Inflammatory macrophage (primary cell): ENCODE measurements at places on chromosomes 16 and 17.

GRCh38 chr16:26950636-26951035 is 116.1 kb upstream of the C16orf82 start:
- DNase-seq: no peak

GRCh38 chr16:23679986-23680336 is 1.3 kb downstream of the PLK1 start:
- DNase-seq: no peak

GRCh38 chr16:31105677-31106213 is 2.4 kb upstream of the BCKDK start:
- DNase-seq: peak; percentile 82

DNA sequence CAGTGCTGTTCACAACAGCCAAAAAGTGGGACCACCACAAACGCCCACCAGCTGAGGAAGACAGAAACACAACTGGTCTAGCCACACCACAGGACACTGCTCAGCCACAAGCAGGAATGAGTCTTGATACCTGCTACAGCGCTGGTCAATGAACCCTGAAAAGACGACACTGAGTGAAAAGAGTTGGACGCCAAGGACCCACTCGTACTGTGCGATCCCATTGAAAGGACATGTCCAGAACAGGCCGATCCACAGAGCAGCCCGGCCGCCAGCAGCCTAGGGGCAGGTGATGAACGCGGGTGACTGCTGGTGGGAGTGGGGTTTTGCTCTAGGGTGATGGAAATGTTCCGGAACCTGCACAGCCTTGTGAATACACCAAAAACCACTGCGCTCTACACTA is 10.6 kb upstream of the SLC38A8 start:
- DNase-seq: no peak

GRCh38 chr17:11304568-11304967 is 63.6 kb downstream of the SHISA6 start:
- DNase-seq: no peak

DNA sequence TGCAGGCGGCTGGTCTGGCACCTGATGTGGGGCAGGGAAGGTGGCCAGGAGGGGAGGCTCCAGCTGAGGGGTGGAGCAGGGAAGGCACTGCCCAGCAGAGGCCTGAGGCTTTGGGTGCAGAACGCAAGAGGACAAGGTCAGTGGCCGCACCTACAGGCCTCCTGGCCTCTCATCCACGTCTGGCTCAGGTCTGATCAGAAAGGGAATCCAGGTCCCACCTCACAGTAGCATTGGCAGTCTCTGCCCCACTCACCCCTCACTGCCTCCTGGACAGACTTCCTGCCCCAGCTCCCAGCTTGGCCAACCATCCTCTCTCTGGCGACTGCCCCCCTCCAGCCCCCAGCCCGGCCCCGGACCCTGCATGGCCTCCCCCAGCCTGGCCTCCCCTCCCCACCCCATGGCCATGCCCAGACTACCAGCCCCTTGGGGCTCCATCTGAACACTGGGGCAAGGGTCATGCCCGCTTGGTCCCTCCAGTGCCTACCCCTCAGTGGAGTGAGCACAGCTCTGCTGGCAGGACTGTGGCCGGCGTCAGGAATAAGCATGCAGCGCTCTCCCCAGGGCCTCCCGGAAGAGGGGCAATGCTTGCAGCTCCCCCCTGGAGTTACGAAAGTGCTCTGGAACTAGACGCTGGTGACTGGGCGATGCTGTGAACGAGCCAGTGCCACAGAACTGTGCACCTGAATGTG is 4.6 kb downstream of the UTS2R start:
- no peak for DNase-seq
